Spleen (tissue), 13 donors: ENCODE measurements at places on chromosomes 1 and 21. TPM values are rescaled to one million over a fixed set of nuclear protein-coding genes. Genes with fewer than 3 reads are reported as not detected.

DNA sequence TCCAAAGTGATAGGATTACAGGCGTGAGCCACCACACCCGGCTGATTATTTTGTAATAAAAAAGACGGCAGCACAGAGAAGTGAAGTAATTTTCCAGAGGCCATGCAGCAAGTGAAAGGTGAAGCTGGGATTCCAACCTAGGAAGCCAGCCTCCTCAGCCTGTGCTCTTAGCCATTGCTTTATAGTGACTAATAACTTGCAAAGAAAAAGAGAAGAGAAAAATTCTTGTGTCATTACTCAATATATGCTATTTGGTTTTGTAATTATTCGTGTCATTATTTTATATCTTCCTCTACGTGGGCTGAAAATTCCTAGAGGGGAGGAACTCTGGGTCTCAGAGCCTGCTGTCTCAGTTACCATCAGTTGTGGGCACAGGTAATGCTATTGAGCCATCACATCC lies 1.6 kb upstream of the IER5 start:
- DNase-seq, result no peak

Gene UBL4B
- total RNA-seq, result not detected

Gene ZFP69
- total RNA-seq, result 5.4 TPM

DNA sequence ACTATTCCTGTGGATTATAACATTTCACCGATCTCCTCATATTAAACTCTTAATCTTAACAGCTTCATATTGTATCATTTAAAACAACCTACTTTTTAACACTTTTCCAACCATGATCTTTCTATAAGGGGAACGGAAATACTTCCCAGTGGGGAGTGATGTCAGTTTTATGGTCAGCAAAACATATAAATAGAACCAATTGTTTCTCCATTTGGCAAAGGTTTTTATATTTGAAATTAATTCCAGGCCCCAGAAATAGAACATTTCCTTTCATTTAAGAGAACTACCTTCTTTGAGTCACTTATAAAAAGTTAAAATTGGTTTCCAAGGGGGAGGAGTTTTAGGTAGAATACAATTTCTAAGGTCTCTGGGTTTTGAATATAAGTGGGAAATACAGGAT lies 189.6 kb downstream of the TGFBR3 start:
- DNase-seq, result no peak

GRCh38 chr1:208159555-208160258 lies 84.5 kb downstream of the PLXNA2 start:
- no peak for DNase-seq

- no peak for DNase-seq
These were observed 97.5 kb downstream of the CLEC20A start for GRCh38 chr1:178399177-178399728.

Gene TM2D1
- 46.9 TPM for total RNA-seq
